Motor neuron (in vitro differentiated cells): ENCODE measurements at places on chromosomes 5 and 9. TPM values are rescaled to one million over a fixed set of nuclear protein-coding genes. Genes with fewer than 3 reads are reported as not detected.

- ATAC-seq = peak; percentile 89
Observed at GRCh38 chr9:113808391-113809358, 67.4 kb upstream of the ZNF618 start.

GRCh38 chr5:174300118-174300940 lies 254.8 kb downstream of the NSG2 start:
- no peak for ATAC-seq

GRCh38 chr5:82158755-82159413 lies 119.3 kb downstream of the RPS23 start:
- peak; percentile 99 for ATAC-seq

GRCh38 chr5:177511796-177512675 lies 2.4 kb upstream of the DOK3 start:
- no peak for ATAC-seq

TNFSF8 gene
- 0.87 TPM in 1 of 2 replicates, not detected in the other for total RNA-seq

DNA sequence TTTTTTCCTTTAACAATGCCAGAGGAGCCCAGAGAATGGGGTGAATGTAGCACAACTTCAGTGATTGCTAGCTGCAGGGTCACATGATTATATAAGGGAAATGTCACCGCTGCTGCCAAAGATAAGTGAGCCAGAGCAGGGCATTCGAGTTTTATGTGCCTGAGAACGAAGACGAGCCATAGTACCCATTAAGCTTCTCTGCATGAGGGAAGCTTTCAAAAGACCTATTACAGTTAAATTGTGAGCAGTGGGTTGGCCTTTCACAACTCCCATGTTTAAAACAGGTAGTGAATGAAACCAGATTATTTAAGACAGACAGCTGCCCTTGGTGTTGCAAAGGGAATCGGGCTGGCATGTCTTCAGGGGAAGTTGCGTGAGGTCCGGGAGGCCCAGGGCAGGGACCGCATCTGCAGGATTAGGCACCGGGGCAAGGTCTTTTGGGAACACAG lies 82.4 kb upstream of the TNFAIP8 start:
- no peak for ATAC-seq

DNA sequence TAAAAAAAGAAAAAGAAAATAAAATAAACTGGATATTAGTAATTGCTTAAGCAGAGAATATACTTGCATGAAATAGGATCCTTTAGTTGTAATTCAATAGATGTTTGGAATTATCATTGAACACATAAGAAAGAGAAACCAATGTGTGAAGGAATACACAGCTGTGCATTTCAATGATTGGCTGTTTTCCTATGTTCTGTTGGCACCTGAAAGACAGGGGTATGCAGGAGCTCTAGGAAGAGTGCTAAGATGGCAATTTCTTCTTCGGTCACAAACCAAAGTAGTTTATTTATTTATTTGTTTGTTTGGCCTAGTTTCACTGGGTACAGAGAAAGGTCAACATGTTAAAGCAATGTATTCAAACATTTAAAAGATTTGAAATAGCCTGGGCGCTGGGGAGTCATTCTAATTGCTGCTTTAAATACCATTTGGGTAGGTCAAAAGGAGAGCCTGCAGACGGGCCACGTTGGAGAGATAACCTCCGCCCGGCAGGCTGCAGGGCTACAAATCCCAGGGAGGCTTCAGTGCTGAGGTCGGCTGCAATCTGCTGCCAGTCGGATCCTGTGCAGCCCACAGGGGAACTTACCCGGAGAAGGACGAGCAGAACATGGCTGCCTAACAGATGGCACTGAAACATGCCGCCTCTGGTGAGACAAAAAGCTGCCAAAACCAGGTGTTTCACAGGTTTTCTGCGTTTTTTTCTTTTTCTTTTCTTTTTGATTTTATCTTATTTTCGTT lies 154.2 kb upstream of the TYRP1 start:
- ATAC-seq = no peak

DNA sequence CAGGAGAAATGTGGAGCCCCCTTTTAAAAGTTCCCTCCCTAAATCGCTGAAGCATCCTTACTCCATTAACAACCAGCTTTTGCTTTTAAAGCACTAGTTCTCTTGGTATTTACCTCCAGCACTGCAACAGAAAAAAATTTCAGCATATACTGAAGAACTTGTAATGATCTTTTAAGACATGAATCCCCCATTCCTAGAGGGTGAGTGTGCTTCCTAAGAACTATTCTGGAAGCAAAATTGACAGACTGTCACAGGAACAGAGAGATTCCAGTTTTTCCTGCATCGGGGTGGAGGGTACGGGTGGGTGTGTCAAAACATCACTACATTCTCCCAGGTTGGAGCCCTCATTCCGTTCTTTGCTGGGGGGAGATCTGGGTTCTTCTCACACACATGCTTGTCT lies 151.9 kb downstream of the EBF1 start:
- no peak for ATAC-seq

- ATAC-seq = no peak
Observed at GRCh38 chr5:82413302-82414040, 135.3 kb upstream of the RPS23 start.

GRCh38 chr5:59055745-59056448 lies 473.0 kb downstream of the RAB3C start:
- ATAC-seq = no peak

ARHGAP26 gene
- 8.4 and 10.4 TPM in 2 replicates for total RNA-seq

CLIC3 gene
- 4.7 and 8.3 TPM in 2 replicates for total RNA-seq

TRIP13 gene
- total RNA-seq = 0.51 and 0.75 TPM in 2 replicates

TLE1 gene
- 104 and 105 TPM in 2 replicates for total RNA-seq

DNA sequence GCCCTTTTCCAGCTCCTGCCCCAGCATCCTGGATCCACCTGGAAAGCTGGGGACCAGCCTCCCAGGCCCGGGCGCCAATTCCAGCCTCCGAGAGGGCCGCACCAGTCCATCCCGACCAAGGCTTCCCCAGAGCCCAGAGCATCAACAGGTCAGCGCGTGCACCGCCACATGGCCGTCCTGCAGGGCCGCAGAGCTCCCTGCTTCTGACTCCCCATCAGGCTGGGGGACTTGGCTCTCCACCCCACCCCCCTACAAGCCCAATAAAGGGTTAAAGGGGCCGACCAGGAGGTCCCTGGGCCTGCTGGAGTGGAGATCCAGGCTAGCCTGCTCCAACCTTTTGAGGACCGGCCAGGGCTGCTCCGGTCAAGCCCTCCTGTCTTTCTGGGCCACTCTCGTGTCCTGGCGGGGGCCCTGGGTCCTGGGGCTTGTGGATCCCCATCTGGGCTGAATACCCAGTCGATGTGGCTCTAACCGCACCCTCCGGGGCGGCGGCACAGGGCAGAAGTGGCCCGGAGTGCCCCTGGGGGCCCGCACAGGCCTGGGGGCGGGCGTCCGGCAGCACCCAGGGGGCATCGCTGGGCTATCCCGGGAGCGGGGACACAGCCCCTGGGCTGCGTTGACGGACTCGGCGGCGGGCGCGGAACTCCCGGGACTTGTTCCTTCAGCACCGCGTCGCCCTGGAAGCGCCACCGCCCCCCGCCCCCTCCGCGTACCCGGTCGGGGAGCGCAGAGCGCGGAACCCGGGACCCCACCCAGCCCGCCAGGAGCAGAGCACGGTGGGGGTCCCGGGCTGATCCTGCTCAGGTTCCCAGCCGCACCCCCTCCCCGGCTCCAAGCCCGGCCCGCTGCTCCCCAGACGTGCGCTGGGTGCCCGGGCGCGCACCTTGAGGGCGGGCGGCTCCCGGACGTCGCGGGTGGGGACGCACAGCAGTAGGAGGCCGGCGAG lies 590 bp downstream of the ENTPD2 start:
- no peak for ATAC-seq

PTBP3 gene
- 23.1 and 28.1 TPM in 2 replicates for total RNA-seq

DNA sequence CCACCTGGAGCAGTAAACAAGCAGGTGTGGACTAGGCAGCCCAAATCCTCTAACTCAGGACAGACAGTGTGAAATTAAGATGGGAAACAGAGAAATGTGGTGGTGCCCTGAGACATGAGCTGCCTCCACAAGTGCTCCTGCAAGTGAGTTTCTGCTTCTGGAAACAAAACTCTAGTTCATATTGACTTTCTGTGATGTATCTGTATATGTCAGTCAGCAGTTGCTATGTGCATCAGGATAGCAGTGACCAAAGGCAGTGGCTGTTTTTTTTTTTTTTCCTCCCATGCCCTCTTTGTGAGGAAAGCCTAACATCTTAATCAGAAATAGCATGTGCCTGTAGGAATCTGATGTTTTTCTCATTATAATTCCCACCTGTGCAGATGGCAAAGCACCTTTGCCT lies 318.4 kb upstream of the SEMA6A start:
- ATAC-seq = no peak

IZUMO3 gene
- 0.16 TPM in 1 of 2 replicates, not detected in the other for total RNA-seq

WDR31 gene
- total RNA-seq = 0.76 and 0.97 TPM in 2 replicates

DNA sequence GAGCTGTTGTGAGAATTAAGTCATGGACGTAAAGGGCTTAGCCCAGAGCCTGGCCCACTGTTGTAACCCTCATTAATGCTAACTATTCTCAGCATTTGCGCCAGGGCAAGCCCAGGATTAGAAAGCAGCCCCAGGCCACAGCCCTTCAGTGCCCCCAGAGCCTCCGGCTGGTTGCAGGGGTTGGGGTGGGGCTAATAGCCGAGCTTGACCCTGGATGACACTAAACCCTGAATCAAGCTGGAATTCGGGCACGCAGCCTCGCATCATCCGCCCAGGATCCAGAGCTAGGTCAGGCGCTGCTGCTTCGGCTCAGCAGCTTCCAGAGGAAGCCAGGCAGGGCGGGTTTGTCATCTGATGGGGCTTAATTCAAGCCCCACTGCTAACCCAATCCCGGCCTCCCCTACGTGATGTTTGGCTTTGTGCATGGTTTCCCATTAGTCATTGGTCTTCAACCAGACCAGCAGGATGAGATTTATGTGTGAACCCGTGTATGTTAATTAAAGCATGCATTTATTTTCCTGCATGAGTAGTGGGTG lies 1.2 kb upstream of the MEGF9 start:
- ATAC-seq = peak; percentile 61

DNA sequence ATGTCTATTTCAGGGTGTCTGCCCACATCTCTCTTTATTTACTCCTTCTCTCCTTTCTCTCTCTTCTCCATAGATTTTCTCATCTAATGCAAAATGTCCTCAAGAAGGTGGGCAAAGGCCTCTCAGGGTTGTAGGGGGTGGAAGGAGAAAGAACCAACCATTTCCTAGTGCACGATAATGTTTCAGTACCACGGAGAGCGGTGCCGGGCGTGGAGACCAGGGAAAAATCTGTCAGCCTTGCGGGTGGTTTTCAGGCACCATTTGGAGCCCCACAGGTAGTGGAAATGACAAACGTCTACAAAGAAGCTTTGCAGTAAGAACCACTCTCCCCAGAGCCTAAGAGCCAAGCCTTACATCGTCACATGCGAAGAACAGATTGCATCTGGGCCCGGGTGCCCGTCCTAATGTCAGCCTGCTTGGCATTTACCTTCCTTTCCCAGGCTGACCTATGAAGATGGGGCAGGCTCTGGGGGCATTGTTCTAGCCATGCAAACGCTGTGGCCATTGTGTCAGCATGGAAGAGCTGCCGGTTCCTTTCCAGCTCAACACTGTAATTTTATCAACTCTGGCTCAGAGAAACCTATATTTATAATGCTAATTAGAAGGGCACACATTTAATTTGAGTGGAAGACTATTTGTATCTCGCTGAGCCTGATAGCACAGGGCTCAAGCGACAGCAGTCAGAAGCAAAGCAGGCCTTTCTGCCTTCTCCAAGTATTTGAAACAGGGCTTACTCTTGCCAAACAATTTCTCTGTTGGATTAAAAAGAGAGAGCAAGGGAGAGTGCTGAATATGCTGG lies 430.1 kb upstream of the WWC1 start:
- ATAC-seq = peak; percentile 24

DNA sequence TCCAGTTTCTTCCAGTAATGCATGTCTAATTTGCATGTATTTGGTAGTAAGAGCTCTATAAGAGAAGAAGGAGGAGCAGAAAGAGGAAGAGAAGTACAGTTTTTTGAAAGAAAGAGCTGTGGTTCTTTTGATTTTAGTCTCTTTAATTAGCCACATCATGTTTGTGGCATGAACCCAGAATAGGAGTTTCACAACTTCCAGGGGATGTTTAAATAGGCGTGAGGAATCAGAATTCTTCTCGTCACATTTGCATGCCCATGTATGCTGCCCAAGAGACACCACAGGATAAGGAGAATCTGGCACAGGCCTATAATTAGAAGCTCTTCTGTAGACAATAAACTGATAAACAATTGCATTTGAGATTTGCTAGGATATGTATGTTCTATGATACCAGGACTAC lies 78.7 kb downstream of the GAS1 start:
- no peak for ATAC-seq

GRCh38 chr5:14693070-14693469 lies 28.6 kb downstream of the OTULIN start:
- no peak for ATAC-seq

RAB24 gene
- 23.8 and 29.2 TPM in 2 replicates for total RNA-seq

- no peak for ATAC-seq
Observed at GRCh38 chr5:108884736-108885135, 137.0 kb downstream of the FER start.

DNA sequence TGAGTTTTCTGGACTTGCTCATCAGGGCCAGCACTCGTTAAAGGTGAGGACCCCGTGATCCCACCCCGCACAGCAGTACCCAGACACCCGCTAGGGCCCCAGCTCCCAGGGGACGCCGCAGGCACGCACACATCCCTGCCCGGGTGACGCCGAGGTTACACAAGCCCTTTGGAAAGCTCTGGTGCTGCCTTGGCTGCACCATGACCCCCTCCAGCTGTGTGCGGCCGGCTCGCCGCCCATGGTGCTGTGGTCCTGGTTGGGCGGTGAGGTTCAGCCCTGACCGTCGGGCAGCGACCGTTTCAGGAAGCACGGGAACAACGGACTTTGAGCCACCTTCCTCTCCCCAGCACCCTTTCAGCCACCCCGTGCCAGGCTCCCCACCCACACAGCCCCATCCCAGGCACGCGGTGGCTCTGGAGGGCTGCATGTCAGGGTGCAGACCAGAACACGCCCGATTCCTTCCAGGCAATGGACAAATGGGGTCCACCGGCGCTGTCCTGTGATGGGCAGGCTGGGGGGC lies 7.5 kb upstream of the SLC12A7 start:
- ATAC-seq = no peak

GRCh38 chr9:2771661-2772060 lies 54.4 kb downstream of the KCNV2 start:
- ATAC-seq = no peak

- ATAC-seq = no peak
Observed at GRCh38 chr5:74272831-74273451, 367.6 kb downstream of the ENC1 start.

GRCh38 chr9:8437876-8438275 lies 638.3 kb upstream of the DMAC1 start:
- peak; percentile 60 for ATAC-seq

GRCh38 chr5:174849426-174849825 lies 125.0 kb downstream of the MSX2 start:
- ATAC-seq = no peak
